Smooth muscle cell of the pulmonary artery (primary cell): ENCODE measurements at places on chromosomes 16 and 17. TPM values are rescaled to one million over a fixed set of nuclear protein-coding genes. Genes with fewer than 3 reads are reported as not detected.

The RGS9 gene
- total RNA-seq = 1.1 TPM in 2 replicates

The KRT38 gene
- under 0.01 and 0.13 TPM in 2 replicates for total RNA-seq

The PRSS53 gene
- 4.8 and 6.0 TPM in 2 replicates for total RNA-seq

The KARS1 gene
- 97.0 and 113 TPM in 2 replicates for total RNA-seq

The UTS2R gene
- total RNA-seq = not detected in 2 replicates

The SLC2A4 gene
- total RNA-seq = 0.10 and 0.13 TPM in 2 replicates

The EVPLL gene
- total RNA-seq = not detected in 2 replicates

The RMI2 gene
- 1.7 and 4.0 TPM in 2 replicates for total RNA-seq

The TBC1D26 gene
- 0.30 and 0.39 TPM in 2 replicates for total RNA-seq

The TBC1D3C gene
- 0.39 TPM in 1 of 2 replicates, not detected in the other for total RNA-seq

The GPR142 gene
- total RNA-seq = 0.26 TPM in 1 of 2 replicates, not detected in the other

The KRT40 gene
- not detected in 2 replicates for total RNA-seq

The OR4D1 gene
- not detected in 2 replicates for total RNA-seq

The HSD17B2 gene
- total RNA-seq = not detected in 2 replicates

The MFAP4 gene
- total RNA-seq = 39.1 and 59.7 TPM in 2 replicates

The TUBD1 gene
- 5.3 and 6.8 TPM in 2 replicates for total RNA-seq

The RNF157 gene
- 0.07 and 0.30 TPM in 2 replicates for total RNA-seq

The IRX5 gene
- 0.43 and 0.98 TPM in 2 replicates for total RNA-seq

The KRTAP4-3 gene
- not detected in 2 replicates for total RNA-seq

The SOX15 gene
- 0.07 and 0.26 TPM in 2 replicates for total RNA-seq

The TVP23A gene
- 0.07 TPM in 1 of 2 replicates, not detected in the other for total RNA-seq

The GFAP gene
- 0.59 and 0.92 TPM in 2 replicates for total RNA-seq

The KCNJ12 gene
- total RNA-seq = 2.3 and 4.5 TPM in 2 replicates

The E2F4 gene
- total RNA-seq = 44.6 and 64.7 TPM in 2 replicates

The CCL17 gene
- total RNA-seq = not detected in 2 replicates

The PDP2 gene
- total RNA-seq = 11.4 and 17.6 TPM in 2 replicates

The PDIA2 gene
- 1.6 and 1.7 TPM in 2 replicates for total RNA-seq

The CTCF gene
- 16.6 and 21.2 TPM in 2 replicates for total RNA-seq

The TNFRSF17 gene
- 0.10 TPM in 1 of 2 replicates, not detected in the other for total RNA-seq

The RBL2 gene
- total RNA-seq = 41.6 and 57.7 TPM in 2 replicates

The TPSD1 gene
- not detected in 2 replicates for total RNA-seq

The FAM20A gene
- 0.17 and 8.7 TPM in 2 replicates for total RNA-seq
